ENCODE measurements at places on chromosomes 6 and 20. TPM values are rescaled to one million over a fixed set of nuclear protein-coding genes. Genes with fewer than 3 reads are reported as not detected.
A peak's percentile ranks its signal among the peaks of the same experiment; 100 is the strongest.

Gene NDUFAF4
- 104 TPM for total RNA-seq

- DNase-seq, result no peak
Observed at GRCh38 chr20:21173485-21173884, 47.6 kb downstream of the KIZ start.

Gene FILIP1
- total RNA-seq, result 131 TPM

DNA sequence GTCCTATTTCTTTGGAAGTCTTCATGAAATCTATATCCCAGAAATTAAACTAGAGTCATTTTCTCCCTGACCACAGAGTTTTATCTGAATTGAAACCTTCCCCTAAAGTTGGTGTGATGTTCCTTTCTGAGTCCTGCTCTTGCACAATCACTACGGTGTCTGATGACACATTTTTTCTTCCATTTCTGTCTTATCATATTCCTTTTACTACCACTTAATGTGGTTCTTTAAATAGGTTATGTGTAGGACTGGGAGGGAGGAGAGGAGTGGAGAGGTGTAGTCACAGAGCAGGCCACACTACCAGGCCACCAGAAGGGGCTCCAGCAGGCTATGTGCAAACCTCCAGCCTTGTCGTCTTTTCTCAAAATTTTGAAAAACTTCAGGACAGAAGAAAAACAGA, 39.7 kb upstream of the ATXN1 start:
- DNase-seq, result no peak

DNA sequence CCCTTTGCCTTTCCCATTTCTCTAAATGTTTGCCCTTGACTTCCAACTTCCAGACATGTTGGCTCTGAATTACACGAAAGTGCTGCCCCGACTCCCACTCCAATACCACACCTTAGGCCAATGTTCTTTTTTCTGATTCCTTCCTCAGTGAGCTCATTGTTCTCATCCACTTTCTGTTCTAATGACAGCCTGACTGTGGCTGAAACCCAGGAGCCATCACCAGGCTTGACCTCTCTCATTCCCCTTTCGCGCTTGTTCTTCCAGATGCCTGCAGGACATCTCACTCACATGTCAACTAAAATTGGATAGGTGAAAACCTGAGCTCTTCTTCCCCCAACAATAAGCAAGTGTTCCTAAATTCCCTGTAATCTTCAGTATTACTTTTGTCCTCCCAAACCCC, 40.4 kb downstream of the PTPRK start:
- DNase-seq, result no peak

DNA sequence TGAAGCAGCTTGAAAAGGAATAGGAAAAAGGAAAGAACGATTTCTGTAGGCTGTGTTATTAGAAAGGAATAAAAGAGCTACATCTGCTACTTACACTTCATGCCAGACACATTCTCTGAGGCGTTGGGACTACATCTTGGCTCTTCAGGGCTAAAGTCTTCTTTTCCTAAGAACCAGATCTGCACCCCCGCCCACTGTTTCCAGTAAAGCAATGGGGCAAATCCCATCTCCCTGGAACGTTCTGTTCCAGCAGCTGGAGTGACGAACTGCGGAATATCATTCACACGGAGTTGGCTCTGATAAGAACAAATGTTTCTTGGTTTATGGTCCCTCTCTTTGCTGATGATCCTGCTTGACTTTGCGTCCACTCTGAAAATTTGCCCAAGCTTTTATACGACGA, 26.9 kb downstream of the FAM50B start:
- DNase-seq, result peak; percentile 82

DNA sequence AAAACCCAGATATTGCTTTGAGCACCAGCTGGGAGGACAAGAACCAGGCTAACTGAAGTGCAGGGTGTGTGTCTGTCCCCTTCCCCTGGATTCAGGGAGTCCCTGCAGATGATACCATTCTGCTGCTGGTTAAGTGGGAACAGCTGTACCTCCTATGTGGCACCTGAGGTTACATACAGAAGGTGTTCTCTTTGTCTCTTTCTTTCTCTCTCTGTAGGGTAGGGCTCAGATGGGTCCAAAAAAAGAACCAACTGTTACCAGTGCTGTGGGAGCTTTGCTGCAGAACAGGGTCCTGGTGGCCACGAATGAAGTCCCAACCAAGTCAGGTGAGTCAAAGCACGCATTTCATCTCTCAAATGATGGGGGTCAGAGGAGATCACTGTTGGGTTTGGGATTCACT, 38.6 kb downstream of the ZC2HC1B start:
- no peak for DNase-seq

DNA sequence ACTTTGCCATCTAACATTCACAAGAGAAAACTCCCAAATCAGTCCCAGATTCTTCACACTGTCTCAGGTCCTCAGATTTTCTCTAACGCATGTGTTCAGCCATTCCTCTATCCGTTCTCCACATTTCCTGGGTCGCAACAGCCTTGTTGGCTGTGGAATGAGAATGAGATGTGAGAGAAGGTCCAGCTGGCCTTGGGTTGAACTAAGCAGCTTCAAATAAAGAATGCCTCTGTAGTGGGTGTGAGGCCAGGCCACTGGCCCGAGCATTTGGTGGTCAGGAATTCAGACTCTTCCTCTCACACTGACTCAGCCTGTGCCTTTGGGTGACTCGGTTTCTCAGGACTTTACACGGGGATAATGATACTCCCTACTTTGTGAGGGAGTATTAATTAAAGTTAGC, 73.8 kb upstream of the CCN6 start:
- peak; percentile 52 for DNase-seq

Gene HLA-DQB1
- 14.8 TPM for total RNA-seq

DNA sequence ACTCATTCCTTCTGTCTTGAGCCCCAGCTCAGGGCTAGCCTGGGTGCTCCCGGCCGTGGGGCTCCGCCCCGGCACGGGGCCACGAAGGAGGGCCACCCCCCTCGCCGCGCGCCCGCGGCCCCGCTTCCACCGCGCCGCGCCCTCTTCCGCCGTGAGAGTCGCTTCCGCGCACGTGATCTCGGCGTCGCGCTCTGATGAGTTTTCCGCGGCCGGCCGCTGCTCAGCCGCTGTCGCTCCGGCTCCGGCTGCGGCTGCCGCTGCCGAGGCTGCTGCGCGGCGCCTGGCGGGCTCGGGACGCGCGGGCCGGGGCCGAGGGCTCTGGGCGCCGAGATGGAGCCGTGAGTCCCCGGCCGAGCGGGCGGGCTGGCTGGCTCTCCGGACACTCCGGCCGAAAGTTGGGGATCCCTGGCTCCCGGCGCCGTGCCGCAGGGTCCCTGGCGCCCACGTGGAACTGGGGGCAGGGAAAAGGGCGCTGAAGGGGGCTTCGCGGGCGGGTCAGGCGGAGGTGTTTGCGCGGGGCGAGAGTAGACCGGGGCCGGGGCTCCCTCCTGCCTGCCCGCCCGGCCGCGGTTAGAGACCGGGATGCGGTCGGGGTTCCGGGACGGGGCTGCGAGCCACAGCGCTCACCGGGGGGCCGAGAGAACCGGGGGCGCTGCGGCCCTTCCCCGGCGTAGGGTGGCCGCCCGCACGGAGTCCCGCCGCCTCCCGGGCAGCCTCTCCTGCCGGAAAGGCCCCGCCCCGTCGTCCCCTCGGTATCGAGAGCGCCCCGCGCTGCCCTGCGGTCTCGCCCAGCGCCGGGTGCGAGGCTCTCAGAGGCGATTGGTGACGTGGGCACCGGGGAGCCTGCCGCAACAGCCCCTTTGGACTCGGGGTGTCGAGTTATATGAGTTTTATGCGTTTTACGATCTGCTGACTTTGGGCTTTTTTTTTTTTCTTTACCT, at the start of gene TMEM181:
Gene TMEM181 (plus strand): TSS at position 197 of the 941 bp plus-strand sequence. CDS start 134 bp downstream, at position 331.
- peak; percentile 95 for DNase-seq

Gene THEMIS
- 0.37 TPM for total RNA-seq

- no peak for DNase-seq
Observed at GRCh38 chr6:44495036-44495901, 107.8 kb downstream of the CDC5L start.

Gene SLC13A3
- 0.35 TPM for total RNA-seq

DNA sequence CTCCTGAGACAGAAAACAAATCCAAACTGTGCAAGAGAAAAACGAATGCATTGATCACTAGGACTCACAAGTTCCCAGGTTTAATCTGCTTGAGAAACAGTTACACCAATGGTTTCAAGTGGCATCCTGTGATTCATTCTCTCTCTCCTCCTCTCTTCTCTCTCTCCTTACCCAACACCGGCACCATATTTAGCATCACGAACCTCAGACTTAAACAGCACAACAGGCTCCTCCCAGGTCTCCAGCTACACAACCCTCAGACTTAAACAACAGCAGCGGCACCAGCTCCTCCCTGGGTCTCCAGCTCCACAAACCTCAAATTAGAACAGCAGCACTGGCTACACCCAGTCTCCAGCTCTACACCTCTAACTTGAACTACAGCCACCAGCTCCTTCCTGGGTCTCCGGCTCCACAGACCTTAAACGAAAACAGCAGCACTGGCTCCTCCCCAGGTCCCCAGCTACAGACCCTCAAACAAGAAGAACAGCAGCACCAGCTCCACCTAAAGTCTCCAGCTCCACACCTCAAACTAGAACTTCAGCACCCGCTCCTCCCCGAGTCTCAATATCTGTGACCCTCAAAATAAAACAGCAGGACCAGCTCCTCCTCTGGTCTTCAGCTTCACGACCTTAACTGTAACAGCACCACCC, 355.9 kb downstream of the PREX1 start:
- no peak for DNase-seq

GRCh38 chr20:62822239-62822787, 5.5 kb downstream of the COL9A3 start:
- DNase-seq, result no peak

Gene TNFRSF6B
- 0.23 TPM for total RNA-seq

DNA sequence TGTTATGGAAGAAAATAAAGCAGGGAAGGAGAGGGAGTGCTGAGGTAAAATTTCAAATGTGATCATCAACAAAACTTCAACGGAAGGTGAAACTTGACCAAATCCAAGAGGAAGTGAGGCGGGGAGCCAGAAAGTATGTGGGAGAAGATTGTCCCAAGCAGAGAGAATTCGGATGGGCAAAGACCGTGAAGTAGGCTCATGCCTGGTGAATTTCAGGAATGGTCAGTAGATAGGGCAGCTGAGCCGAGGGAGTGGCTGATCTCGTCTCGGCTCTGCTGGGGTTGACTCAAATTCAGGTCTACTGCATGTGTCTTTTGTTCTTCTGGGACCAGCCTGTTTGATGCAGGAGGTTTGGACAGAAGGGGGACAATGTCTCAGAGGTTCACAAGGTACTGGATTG, 7.0 kb upstream of the CSNK2A1 start:
- DNase-seq, result no peak

Gene DEF6
- 2.9 TPM for total RNA-seq

Gene TRIM10
- not detected for total RNA-seq

Gene C6orf15
- not detected for total RNA-seq

GRCh38 chr6:159122453-159122852, 46.7 kb upstream of the FNDC1 start:
- no peak for DNase-seq

Gene C20orf204
- 0.53 TPM for total RNA-seq

- no peak for DNase-seq
Observed at GRCh38 chr6:129695373-129696027, 14.5 kb downstream of the ARHGAP18 start.

Gene LPIN3
- total RNA-seq, result 9.3 TPM

- no peak for DNase-seq
Observed at GRCh38 chr6:27837625-27838057, 74.6 kb downstream of the OR2B2 start.

Gene CGA
- total RNA-seq, result 0.94 TPM

Gene CHRNA4
- 0.17 TPM for total RNA-seq

DNA sequence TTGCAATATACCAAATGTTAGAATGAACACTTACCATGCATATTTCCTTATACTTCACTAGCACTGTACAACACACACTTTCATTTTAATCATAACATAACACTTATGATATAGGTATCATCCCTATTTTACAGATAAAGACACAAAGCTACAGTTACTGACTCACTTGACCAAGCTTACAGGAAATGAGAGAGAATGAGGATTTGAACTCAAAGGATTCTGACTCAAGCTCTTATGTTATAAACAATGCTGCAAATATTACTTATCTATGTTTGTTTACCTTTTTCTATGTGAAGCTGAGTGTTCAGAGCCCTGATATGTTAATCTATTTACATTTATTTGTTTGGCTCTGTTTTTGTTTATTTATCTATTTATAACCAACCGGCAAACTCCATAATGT, 245.4 kb downstream of the PTPRK start:
- no peak for DNase-seq

DNA sequence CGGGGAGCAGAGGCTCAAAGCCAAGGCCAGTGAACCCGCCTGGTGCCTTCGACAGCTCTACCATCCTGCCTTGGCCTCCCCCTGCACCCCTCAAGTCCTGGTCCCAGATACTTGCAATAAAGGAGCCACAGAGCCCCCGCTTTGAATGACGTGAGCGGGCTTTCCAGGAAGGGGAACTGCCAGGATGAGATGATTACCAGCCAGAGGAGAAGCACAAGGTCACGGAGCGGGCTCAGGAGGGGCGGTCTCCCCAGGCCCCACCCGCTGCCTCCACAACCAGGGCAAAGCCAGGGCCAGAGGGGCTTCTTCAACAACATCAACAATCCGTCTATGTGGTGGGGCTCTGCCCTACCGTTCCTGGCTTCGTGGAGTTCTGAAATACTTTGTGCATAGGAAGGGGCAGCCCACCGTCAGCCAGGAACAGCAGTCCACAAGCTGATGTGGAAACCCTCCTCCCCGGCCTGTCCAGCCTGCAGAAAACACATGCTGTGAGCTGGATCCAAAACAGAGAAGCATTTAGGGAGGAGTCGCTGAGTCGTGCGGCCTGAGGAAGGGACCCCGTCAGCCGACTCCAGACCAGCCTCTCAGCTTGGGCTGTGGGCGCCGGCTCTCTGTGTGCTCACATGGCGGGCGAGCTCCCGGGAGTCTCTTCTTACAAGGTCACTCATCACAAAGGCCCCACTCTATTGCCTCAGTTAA, 392.5 kb downstream of the CDH4 start:
- DNase-seq, result no peak

DNA sequence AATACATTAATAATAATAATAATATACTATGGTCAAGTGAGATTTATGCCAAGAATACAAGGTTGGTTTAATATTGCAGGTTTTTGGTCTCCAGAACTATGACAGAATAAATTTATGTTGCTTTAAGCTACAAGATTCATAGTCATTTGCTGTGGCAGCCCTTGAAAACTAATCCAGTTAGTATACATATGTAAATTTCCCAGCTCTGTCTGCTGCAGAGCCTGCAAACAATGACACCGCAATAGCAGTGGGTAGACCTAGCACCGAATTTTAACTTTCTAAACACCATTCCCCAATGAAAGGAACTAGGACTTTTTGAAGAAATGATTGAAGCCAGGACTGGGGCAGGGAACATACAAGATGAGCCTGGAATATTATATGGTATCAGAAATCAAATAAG, 647.7 kb upstream of the NRSN1 start:
- no peak for DNase-seq

- peak; percentile 87 for DNase-seq
Observed at GRCh38 chr20:35284267-35284991, at the start of gene EIF6. EIF6 (minus strand) TSS chr20:35284772; CDS start chr20:35284487, 285 bp downstream.

GRCh38 chr6:129662980-129663431, 47.0 kb downstream of the ARHGAP18 start:
- no peak for DNase-seq

GRCh38 chr6:166206510-166207283, 39.0 kb upstream of the TBXT start:
- no peak for DNase-seq

Gene LAMA2
- total RNA-seq, result 134 TPM

Gene ADRM1
- 65.0 TPM for total RNA-seq

Data from right cardiac atrium (tissue), 5 donors.